ENCODE measurements at places on chromosomes 5 and 9.

- no peak for DNase-seq
Observed at GRCh38 chr9:8880060-8880459, 1080.5 kb upstream of the DMAC1 start.

GRCh38 chr5:168746893-168747640, 167.9 kb upstream of the PANK3 start:
- DNase-seq: no peak

DNA sequence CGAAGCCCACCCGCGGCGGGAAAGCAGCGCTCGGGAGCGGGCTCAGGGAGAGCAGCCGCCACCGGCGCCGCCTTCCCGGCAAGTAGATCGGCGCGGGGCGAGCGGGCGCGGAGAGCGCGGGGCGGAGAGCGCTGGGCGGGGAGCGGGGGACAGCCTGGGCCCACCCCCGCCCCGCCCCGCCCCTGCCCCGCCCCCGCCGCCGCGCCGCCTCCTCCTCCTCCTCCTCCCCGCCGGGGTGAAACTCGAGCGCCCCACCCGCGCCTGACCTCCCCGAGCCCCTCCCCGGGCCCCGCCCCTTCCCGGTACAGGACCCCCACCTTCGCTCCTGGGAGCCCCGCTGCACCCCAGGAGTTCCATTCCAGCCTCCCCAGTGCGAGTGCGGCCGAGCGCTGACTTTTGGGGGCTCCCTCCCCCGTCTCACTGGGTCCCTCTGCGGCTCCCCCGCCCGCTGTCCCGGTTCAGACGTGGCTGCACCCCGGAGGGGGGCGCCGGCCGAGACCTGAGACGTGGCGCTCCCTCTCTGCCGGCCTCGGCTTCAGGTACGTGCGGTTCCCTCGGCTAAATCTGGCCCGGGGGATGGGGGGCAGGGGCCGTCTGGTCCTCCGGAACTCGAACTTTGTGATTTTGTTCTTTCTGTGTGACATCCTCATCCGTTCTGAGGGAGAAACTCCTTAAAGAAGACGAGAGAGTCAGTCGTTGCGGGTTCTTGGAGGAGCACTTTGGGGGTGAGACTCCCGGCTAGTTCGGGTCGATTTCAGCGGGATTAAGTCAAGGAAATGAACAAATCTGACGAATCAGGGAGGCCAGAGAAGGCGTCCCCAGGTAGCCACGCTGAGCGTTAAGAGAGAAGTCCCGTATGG, at the start of gene SEMA5A:
SEMA5A (minus strand) TSS at position 84 of the 860 bp plus-strand sequence. CDS start 166,129 bp downstream, outside the sequence.
- DNase-seq: peak; percentile 80

DNA sequence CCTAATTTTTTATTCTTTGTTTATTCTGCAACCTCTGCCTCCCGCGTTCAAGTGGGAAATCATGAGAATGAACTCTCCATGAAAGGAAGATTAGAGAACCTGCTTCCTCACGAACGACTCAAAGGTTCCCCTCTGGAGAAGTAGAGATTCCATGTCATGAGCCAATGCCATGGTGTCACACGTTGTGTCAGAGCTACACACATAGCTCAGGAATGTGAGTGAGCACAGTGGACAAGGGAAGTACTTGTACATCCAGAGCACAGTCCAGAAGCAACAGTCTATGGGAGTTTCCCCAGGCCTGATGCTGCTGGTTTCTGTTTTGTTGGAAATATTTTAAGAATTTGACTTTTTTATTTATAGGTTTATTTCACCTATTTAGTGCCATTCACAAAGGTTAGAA, 26.8 kb upstream of the PPP2CA start:
- peak; percentile 86 for DNase-seq

DNA sequence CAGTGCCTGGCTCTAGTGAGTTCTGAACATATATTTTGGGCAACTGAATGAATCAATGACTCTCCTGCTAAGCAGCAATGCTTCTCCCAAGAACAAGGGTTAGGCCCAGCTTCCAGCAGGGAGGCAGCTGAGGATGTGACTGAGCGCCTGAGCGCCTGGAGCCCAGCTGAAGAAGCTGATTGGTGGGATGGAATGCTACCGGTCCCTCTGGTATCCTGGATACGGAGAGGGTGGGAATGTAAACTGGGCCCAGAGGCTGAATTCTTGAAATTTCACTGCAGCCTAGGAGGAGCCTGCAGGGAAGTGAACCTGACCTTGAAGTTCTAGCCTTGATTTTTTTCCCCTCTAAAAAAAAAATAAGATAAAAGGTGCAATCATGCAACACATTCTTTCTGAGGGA, 43.2 kb downstream of the WWC1 start:
- peak; percentile 40 for DNase-seq

GRCh38 chr5:134524826-134525682, at the start of gene JADE2:
JADE2 (plus strand) TSS chr5:134525670; CDS start chr5:134535858, 10,188 bp downstream.
- peak; percentile 74 for DNase-seq

GRCh38 chr5:95048628-95049027, 236.3 kb downstream of the MCTP1 start:
- no peak for DNase-seq

DNA sequence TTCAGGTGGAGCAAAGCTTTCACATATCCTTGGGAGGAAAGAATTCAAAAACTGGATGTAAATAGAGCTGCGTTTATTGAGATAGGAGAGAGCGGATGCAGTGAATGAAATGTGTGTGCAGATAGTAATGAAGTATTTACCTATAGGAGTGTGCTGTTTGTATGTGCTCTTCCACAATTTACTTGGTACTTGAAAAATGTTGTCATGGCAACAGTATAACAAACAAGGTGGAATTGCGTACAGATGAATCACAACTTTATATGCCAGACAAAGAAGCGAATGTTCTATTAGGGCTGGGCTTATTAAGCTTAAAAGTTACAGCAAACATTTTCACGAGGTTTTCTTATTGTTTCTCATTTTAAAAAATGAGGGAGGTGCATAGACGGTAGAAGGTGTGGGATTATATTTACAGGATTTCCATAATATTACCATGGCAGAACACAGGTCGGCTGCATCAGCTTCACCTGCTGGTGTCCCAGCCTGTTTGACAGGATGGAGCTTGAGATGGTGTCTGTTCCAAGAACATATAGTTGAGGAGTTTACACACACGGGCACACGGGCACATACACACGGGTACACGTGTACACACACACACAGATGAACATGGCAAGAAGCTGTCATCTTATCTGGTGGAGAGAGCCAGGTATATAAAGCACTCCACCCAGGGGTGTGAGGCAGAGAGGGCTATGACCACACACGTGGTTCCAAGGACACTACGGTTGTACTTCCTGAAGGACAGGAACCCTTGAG, 155.7 kb downstream of the RMI1 start:
- DNase-seq: peak; percentile 57

DNA sequence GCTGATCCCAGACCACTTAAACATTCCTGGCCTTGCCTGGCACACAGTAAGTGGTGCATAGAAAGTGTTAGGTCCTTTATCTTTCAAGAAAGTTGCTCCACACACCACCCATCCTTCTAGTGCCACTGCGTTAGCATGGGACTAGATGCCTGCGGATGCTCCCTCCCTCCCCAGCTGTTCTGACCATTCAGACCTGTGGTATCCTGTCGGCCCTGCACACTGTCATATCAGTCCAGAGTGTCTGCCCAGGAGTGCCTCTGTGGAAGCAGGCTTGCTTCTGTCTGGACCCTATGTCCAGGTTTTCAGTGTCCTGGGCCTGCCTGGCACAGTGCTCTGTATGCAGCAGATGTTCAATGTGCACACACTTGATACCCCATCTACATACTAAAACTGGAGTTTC, 38.3 kb upstream of the SMU1 start:
- no peak for DNase-seq

GRCh38 chr5:68088302-68088701, 127.3 kb upstream of the PIK3R1 start:
- DNase-seq: peak; percentile 93

DNA sequence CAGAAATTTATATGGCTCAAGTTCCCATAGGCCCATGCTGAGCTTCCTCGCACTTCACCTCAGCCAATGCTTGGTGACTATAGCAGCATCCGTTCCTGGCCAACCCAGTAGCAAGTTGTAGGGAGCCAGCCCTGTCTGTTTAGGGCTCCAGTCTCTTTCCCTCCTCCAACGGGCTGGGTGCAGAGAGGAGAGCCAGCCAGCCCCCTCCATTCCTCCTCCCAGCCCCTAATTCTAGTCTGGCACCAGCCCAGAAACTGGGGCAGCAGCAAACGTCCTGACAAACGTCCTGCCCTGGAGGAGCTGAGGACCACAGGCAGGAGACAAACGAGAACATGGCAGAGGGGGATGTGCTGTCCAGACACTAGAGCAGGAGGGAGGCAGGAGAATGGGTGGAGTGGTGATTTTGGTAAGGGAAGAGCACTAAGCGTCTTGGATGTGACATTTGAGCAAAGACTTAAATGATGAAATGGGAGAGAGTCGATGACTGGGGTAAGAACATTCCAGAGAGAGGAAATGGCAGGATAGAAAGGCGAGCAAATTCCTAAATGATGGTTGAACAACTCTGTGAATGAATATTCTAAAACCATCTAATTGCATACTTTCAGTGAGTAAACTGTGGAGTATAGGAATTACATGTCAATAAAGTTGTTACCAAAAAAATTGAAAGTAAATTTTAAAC, 222.5 kb upstream of the DAPK1 start:
- DNase-seq: no peak

GRCh38 chr5:39132792-39133191, 58.6 kb upstream of the RICTOR start:
- no peak for DNase-seq

GRCh38 chr9:116942593-116943061, 255.5 kb downstream of the TRIM32 start:
- no peak for DNase-seq

DNA sequence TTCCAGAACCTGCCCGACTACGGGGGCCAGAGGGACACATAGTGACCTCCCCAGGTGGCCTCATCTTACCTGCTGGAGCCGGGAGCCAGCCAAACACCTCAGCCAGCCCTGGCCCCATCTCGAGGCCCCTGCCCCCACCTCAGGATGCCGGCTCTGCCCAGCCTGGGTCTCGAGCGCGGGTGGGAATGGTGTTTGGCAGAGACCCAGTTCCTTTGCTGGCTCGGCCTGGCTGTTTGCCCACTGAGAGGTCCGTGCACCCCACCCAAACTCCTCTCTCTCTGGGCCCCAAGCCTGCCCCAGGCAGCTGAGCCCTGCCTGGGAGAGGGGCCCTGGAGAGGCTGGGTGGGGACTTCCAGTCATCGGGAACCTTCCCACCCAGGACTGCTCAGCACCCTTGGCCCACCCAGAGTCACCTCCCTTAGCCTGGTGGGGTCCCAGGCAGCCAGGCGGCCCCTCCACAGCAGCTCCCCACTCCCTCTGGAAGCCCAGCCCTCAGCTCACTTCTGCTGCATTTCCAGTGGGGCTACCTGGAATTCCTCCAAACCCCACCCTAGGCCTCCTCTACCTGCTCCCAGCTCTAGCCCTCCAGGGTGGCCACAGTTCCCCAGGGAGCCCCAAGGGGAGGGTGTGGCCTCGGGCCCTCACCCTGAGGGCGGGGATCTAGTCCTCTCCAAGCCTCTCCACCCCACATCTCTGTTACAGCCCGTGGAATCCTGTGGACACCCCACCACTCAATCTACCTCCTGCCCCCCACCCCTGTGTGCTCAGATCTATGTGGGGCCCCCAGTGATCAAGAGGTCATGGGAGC, 42.4 kb upstream of the UBAC1 start:
- DNase-seq: no peak

DNA sequence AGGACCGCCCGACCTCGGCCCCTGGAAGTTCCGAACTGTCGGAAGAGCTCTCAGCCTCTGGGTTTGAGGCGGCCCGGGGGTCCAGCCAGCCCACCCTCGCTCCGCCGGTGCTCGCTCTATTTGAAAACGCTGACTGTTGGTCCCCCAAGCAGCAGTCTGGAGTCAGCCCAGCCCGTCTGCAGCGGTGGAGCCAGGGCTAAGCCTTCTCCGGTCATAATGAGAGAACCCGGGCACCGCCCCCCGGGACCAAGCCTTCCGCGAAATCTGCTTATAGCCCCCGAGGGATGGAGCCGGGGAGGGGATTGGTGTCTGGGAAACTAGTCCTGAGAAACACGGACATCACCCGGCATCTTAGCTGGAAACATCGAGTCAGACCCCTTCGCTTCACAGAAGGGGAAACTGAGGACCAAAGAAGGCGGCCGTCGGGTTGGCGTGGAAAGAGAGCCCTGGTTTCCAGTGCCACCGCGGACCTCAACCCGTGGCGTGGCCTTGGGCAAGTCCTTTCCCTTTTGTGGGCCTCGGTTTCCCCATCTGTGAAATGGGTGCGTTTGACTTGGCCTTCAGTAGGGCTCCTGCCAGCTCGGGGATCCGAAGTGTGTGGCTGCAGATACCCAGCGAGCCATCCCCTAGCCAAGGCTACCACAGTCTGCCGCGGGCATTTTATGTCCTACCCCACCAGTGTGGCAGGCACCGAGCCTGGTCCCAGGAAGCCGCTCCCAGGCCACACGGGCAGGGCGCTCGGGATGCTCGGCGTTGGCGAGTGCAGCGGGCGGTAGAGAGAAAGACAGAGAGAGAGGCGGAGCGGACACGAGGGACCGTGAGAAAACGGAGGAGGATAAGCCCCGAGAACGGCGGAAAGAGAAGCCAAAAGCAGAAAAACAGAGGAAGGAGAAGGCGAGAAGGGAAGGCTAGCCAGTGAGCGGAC, 857 bp downstream of the ADAM19 start:
- no peak for DNase-seq

DNA sequence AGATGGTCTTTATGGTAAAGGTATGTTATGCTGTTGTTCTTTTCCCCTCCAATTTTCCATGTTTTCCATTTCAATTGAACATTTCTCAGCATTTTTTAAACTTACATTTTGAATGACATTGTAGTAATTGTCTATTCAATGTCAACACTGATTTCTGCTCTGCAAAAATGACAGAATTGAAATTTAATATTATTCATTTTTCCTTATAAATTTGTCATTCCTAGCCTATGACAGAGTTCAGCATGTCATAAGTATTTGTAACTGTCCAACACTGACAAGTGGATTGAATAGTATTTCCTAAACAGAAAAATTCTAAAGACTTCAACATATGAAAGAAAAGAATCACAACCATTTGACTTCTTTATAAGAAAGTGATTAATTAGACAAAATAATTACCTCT, 1478.3 kb upstream of the CDH6 start:
- no peak for DNase-seq

DNA sequence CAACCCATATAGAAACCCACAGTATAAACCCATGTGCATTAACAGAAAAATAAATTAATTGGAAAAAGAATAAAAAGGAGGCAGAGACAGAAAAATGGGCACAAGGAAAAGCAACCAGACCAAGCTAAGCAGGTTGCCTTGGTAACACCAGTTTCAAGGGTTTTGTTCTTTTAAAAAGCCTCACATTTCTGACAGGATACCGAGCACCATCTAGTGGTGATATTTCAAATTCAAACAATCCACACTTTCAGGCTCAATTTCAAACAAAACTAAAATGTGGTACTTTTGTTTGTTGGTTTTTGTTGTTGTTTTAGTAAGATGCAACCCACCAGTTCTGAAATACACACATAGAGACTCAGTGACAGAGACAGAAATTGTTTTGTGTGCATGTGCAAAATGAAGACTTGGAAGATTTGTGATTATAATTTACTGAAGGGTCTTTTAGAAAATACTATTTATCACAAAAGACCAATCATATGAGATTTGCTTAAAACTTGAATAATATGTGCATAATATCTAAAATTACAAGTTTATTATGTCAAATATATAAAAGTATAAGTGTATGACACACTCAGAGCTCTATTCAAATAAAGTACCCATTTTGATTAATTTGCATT, 318.2 kb downstream of the SLCO4C1 start:
- DNase-seq: peak; percentile 30

- peak; percentile 77 for DNase-seq
Observed at GRCh38 chr9:89078860-89079259, 87.6 kb downstream of the S1PR3 start.

GRCh38 chr5:122774519-122774860, 390 bp upstream of the SNX2 start:
- no peak for DNase-seq

GRCh38 chr5:42064821-42065220, 139.7 kb downstream of the FBXO4 start:
- no peak for DNase-seq

All from HCEC 1CT (cell line).